ENCODE measurements at places on chromosomes 7 and 10.

- DNase-seq: no peak
These were observed 16.2 kb upstream of the BLNK start for GRCh38 chr10:96287392-96288105.

GRCh38 chr10:77795426-77796055, 131.0 kb downstream of the DLG5 start:
- DNase-seq: no peak

DNA sequence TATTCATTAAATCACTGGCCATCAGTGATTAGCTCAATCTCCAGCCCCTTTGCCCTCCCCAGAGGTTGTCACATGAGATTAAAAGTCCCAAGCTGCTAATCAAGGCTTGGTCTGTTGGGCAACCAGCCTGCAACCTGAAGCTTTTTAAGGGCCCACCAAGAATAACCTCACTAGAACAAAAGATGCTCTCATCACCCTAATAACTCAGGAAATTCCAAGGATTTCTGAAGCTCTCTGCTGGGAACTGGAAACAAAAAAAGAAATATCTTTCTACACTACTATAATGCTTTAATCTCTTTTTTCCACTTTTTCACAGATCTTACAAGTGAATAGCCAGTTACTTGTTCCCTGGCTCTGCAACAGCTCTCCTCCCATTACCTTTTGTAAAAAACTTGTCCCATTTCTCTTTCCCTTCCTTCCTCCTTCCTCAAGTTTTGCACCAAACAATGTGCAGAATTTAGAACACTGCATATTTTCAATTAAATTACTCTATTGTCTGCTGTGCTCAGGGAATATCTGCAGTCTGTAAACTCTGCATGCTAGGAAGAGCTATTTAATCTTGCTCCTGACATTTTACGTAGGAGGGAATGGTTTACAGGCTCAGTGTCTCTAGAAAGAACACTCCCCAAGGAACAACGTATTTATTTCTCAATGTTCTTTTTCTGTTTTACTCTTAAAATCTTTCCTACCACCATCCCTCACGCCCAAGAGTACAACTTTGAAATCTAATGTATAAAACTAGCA, 169.1 kb downstream of the IMMP2L start:
- DNase-seq: no peak

DNA sequence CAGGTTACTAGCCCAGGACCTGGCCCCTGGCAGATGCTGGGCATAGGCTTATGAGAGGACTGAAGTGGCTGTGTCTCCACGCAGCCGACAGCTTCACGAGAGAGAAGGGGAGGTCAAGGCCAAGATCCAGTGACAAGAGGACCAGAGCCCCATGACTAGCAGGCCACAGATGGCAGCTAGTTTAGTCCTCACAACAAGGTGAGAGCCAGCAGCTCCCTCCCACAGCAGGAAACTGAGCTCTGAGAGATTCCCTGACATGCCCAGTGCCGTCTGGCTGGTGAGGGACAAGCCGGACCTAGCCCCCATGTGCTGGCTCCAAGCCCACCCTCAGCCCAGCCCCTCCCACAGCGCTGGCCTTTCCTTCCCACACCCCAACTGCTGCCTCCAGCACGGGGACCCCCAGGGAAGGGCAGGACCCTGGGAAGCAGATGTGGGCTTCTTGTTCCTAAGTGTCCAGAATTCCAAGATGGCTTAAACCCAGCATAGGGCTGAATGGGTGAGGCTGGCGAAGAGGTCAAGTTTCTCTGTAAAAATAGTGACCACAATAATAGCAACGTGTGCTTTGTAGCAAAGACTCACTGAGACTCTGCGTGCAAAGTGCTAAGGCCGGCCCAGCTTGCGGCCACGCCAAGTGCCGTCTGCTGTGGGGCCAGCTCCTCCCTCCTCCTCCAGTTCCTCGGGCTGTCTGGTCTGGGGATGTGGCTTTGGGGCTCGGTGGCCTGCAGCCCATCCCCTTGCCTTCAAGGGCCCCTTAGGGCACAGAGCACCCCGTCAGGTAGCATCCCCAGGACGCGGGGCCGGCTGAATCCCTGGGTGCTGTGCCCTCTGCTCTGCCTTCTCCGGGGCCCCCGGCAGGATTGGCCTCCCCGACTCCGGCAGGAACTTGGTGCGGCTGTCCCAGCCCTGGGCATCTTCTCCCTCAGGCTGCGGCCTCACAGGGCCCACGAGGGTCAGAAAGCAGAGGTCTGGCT, 7.8 kb upstream of the FAM20C start:
- DNase-seq: no peak

GRCh38 chr7:132436121-132436520, 140.1 kb downstream of the PLXNA4 start:
- DNase-seq: no peak

GRCh38 chr10:121710207-121710606, 112.0 kb upstream of the FGFR2 start:
- no peak for DNase-seq

GRCh38 chr7:66769833-66770512, 29.4 kb downstream of the RABGEF1 start:
- DNase-seq: no peak

GRCh38 chr10:125060482-125060825, 99.9 kb downstream of the CTBP2 start:
- DNase-seq: no peak

- no peak for DNase-seq
These were observed 38.6 kb upstream of the TNKS2 start for GRCh38 chr10:91759581-91759986.

- DNase-seq: no peak
These were observed 104.2 kb downstream of the COL26A1 start for GRCh38 chr7:101466871-101467270.

DNA sequence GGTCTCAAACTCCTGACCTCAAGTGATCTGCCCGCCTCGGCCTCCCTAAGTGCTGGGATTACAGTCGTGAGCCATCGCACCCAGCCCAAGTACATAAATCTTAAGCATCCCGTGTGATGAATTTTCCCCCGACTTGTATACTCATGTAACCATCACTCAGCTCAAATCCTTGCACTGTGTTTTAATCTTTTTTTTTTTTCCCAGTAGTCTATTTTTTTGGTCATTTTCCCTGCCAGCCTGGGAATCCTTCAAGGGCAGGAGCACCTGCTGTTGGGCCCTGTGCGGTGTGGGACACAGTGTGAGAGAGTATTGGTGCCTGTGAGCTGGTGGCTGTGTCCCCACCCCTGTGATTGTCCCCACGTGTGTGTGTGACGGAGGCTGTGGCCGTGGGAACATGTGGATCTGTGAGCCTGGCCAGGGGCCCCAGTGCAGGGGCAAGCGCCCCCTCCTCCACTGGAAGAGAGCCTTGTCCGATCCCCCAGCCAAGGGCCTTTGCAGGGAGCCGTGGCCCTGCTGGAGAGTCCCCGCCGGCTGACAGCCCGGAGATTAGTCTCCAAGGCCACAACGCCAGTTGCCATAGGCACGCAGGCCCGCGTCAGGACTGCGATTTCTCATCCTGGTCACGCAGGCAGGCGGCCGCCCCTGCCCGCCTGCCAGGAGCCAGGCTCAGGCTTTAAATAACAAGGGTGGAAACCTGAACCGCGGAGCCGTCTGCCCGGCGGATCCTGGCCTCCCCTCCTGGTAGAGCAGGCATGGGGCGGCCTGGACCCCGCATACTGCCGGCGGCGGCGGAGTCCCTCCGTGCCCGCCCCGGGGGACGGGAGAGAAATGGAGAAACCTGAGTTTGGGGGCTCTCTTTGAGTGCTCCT, 26.5 kb downstream of the GTF2IRD1 start:
- no peak for DNase-seq

DNA sequence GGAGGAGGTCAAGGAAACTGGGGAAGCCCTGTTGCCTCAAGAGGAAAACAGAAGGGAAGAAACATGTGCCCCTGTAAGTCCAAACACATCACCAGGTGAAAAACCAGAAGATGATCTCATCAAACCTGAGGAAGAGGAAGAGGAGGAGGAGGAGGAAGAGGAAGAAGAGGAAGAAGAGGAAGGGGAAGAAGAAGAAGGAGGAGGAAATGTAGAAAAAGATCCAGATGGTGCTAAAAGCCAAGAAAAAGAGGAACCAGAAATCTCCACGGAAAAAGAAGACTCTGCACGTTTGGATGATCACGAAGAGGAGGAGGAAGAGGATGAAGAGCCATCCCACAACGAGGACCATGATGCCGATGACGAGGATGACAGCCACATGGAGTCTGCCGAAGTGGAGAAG, 82.7 kb upstream of the SAMD8 start:
- no peak for DNase-seq

DNA sequence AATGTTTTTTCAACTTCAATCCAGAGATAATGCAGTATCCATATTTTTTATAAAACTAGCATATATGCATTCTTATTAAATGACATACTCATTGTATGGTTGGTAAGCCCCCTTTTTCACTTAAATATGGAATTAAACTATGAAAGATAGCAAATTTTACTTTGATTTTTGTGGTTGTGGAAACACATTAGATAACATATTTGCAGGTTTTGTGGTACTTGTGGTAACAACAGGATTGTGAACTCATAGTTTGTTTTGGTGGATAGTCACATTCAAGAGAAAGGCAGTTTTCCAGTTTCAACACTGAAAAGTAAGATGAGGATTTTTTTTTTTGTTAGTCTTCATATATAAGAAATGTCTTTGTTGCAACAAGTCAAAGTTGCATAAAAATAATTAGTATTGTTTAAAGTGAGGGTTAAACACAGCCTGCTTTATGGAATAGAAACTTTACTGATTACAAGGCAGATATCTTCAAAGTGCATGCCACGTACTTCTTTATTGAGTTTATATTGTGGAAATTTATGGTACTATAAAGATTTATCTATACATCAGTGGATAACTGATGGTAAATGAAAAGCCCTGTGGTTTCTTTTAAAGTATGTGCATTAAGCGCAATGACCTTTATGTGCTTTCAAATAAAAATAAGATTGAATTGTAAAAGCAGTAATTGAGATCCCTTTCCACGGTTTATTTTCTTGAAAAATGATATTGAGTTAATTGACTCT, 39.7 kb upstream of the SEMA3D start:
- no peak for DNase-seq

DNA sequence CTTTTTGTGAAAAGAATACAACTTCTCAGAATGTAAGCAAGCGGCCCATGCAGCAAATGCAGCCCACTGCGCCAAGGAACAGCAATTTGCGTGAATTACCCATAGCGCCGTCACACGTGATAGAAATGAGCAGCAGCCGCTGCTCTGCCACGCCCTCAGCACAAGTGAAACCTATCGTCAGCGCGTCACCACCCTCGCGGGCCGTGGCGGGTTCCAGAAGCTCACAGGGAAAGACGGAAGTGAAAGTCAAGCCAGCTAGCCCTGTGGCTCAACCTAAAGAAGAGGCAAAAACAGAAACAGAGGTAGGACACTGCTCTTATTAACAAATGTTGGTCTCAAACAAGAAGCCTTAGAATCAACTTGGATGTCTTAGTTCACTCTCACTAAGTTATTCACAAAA, 70.5 kb downstream of the SHH start:
- DNase-seq: no peak

DNA sequence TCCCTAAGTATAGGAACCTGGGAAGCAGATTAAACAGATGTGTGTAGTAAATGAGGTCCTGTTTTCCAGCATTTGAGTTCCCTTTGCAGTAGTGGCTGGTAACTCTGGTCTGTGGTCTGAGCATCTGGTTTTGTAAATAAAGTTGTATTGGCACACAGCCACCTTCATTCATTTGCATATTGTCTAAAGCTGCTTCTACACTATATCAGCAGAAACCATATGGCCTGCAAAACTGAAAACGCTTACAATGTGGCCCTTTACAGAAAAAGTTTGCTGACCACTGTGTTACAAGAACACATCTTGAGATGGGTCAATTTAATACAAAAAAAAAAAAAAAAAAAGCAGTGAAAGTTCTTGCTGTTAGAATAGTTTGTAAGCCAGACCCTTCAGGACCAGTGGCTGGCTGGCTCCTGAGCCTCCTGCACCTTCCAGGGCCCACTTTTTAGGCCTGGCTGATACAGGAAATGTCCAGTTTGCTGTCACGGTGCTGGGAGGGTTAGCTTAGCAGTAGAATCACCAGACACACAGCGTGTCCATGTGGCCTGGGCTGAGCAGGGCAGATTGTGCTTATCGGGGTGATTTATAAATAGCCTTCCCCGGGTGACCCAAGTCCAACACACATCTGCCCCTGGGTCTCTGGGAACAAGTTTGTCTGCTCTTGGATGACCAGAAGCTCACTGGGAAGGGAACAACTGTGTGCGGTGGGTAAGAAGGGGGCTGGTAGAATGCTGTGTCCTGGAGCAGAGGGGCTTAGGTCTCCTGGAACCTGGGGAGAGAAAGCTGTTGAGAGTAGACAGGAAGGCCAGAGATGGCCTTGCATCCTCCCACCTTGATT, 1.4 kb downstream of the C10orf71 start:
- DNase-seq: no peak

GRCh38 chr7:84226759-84227158, 32.2 kb upstream of the SEMA3A start:
- no peak for DNase-seq

DNA sequence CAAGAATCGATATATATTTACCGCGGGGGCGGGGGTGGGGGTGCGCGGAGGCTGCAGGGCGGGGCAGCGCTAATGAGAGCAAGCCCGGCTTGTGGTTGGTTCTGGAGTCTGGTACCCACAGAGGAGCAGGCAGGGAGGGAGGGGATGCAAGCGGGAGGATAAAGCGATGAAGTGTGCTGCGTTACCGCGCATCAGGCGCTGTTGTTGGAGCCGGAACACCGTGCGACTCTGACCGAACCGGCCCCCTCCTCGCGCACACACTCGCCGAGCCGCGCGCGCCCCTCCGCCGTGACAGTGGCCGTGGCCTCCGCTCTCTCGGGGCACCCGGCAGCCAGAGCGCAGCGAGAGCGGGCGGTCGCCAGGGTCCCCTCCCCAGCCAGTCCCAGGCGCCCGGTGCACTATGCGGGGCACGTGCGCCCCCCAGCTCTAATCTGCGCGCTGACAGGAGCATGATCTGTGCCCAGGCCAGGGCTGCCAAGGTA, at the start of gene HECW1:
TSS of gene HECW1 (plus strand) at position 189 of the 482 bp plus-strand sequence. CDS start 131,259 bp downstream, outside the sequence.
- DNase-seq: no peak

- DNase-seq: no peak
These were observed 15.7 kb downstream of the HPS1 start for GRCh38 chr10:98431016-98431415.

- DNase-seq: no peak
These were observed 34.5 kb downstream of the ADAP1 start for GRCh38 chr7:919924-920341.

GRCh38 chr10:9301554-9301953, 1247.1 kb downstream of the GATA3 start:
- no peak for DNase-seq

DNA sequence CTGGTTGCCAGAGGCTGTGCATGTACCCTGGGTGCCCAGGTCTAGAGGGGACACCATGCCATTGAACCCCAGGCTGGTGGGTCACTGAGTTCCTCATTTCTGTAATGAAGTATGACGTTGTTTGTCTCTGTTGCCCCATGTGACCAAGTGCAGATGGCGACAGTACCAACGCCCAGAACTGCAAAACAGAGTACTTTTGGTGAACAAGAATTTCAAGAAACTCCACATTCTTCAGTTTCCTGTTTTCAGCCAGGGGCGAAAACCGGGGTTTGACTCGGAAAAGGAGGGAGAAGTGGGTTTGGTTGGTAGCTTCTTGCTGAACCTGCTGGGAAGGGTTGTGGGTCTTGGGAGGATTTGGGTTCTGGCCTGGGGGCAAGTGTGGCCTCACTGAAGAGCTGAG, 18.2 kb downstream of the CYP17A1 start:
- no peak for DNase-seq

GRCh38 chr10:100997360-100998182, 2.0 kb upstream of the LZTS2 start:
- peak; percentile 57 for DNase-seq

- DNase-seq: no peak
These were observed 103.4 kb downstream of the SRPK2 start for GRCh38 chr7:105285118-105285874.

- DNase-seq: no peak
These were observed 23.4 kb downstream of the TBXAS1 start for GRCh38 chr7:139852482-139852845.
